ENCODE measurements at places on chromosomes 2 and 18.

GRCh38 chr2:179691235-179691634, 170.2 kb downstream of the ZNF385B start:
- no peak for DNase-seq

- no peak for DNase-seq
Measured at GRCh38 chr18:21004726-21005125, 106.9 kb downstream of the ROCK1 start.

- DNase-seq: no peak
Measured at GRCh38 chr2:17792515-17792914, 23.7 kb upstream of the MSGN1 start.

- no peak for DNase-seq
Measured at GRCh38 chr2:148752977-148753376, 108.4 kb downstream of the EPC2 start.

DNA sequence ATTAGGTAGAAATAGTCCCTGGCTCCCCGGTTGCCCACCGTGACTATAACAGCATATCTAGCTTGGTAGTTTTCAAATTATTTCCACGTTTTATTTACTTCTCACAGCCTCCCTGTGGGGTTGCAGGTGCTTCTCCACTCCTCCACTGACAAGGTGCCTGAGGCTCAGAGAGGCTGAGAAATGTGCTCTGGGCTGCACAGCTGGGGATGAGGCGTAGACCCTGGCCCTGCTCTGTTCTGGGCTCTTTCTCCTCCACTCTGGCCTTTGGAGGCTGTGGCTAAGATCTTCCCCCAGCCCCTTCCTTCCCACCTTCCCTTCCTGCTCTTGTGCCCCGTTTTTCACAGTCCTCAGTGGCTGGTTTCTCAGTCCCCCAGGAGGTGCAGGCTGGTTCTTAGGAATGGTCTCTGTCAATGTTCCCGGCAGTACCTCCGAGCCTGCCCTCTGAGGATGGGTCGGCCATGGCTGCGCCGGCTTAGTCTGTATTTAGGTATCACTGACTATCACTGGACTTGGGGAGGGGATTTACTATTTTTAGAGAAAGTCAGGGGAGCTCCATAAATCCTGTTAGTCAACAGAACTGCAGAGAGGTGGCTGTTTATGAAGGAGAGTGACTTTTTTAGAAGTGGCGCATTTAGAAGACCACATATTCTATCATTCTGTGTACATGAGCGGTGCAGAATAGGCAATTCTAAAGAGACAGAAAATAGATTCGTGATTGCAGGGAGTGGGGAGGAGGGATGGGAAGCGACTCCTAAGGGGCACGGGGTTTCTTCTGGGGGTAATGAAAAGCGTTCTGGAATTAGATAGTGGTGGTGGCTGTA, 35.0 kb downstream of the HPCAL1 start:
- no peak for DNase-seq

DNA sequence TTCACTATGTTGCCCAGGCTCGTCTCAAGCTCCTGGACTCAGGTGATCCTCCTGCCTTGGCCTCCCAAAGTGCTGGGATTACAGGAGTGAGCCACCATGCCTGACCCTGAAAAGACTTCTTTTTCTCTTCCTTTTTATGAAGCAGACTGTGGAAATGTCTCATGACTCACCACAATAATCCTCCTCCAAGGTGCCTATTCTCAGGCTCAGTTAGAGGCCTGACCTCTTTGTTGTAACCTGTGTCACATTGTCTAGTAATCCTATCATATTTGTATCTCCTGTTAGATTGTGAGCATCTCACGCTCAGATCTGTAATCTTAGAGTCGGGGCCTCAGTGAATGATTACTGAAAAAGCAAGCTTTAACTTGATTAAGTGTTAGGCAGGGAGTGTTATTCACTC, 18.3 kb upstream of the TAF4B start:
- no peak for DNase-seq

GRCh38 chr2:19542796-19543662, 184.6 kb upstream of the OSR1 start:
- DNase-seq: no peak

GRCh38 chr18:42756214-42756613, 359.3 kb downstream of the RIT2 start:
- no peak for DNase-seq

DNA sequence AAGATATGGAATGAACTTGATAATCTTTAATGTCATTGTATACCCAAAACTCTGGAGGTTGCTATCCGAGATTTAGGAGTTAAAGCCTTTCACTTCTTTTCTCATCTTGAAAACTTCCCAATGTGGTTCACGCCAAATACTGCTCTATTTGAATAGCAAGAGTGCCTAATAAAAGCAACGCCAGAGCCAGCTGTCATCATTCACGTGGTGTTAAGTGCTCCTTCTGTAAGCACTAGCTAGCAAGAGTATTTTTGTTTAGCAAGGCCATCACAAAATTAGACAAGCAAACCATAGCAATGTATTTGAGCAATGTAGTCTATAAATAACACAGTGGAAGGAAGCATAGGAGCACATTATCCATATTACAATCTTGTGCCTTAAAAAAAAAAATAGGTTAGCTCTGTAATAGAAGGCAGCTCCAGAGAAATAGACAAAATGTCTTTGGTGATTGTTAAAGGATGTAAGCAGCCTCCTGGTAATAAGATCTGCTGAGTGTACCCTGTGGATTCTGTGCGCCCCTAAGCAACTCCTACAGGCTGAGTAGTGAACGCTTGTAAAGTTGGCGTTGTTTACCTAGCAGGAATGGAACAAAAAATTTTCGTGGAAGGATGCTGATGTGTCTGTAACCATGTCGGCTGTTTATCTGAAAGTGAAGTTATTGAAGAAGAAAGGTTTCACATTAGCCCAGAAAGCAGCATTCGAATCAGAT, 518.0 kb downstream of the CNTNAP5 start:
- no peak for DNase-seq

DNA sequence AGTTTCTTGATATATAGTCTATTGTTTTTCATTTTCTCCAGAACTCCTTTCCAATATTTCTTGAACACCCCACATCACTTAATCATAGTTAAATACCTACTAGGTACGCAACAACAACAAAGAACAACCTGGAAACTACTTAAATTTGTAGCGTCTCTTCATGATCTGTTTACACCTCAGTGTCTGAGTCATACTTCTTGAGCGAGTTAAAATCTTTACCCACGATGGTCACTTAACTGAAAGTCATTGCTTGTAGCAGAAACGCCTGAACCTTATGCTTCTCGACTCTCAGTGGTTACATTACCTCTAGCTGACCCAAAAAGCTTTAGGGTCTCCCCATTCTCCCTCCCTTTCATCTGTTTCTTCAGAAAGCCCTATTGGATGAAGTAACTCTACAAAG, 131.3 kb downstream of the EN1 start:
- DNase-seq: no peak

DNA sequence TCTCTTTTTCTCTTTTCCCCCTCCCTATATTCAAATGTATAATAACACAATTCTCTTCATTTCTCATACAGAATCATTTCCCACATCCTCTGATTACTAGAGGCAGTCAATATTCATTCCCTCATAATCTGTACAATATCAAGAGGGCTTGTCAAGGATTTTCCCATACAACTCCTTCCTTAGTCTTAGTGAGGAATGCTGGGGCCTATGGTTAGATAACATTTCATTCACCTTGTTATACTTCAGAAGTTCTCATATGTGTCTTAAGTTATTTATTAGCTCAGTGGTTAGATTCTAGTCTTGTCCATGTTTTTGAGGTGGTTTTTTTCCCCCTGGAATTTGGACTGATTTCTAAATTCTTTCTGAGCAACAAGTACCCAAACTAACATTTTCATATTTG, 289.5 kb downstream of the PDE11A start:
- DNase-seq: no peak

DNA sequence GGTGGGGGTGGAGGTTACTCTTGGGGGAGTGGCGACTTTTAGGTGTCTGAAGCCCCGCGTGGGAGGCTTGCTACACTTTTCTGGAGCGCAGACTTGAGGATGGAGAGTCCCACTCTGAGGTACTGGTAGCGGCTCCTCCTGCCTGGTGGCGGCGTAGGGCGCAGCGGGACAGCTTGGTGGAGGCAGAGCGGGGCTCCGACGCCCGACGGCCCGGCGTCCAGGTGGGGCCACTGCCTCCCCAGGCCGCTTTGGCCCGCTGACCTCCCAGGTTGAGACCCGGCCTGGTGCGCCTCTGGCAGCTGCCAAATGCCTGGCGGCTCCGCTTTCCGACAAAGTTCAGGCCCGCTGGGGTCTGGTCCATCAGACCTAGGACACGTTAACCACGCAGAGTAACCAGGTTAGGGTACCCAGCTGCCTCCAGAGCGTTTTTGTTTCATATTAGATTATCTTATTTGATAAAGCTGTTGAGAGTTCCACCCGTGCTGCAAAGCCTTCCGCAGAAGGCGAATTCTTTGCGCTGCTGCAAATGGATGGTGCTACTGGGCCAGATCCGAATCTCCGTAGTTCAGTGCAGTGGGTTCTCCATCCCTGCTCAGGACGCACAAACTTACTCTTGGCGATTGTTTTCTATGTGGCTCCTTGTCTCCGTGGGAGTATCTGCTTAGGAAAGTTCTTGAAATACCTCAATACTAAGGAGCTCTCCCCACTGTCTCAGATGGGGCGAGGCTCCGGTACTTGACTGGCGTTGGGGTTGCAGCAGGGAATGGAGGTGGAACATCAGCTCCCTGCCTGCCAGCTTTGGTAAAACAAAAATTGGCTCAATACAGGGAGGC, 405.9 kb downstream of the XIRP2 start:
- DNase-seq: peak; percentile 5

- DNase-seq: no peak
Measured at GRCh38 chr2:99821572-99821971, 320.8 kb downstream of the AFF3 start.

- DNase-seq: no peak
Measured at GRCh38 chr2:218953366-218953954, 6.0 kb upstream of the CDK5R2 start.

DNA sequence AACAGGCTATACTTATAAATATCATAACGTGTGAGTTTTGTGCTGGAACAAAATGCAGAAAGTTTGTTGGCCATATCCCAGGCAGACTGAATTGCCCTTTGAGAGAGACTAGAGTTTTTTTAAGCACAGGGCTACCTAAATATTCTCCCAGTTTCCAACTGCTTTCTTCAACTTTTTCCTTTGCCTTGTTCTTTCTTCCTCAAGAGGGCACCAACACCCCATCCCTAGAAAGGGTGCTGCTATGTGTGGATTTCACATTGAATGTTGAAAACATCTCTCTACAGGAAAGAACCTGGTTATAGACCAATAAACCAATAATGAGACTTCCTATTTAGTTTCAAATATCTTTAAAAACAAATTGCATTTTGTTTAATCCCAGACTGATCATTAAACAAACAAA, 87.9 kb downstream of the ICOS start:
- no peak for DNase-seq

DNA sequence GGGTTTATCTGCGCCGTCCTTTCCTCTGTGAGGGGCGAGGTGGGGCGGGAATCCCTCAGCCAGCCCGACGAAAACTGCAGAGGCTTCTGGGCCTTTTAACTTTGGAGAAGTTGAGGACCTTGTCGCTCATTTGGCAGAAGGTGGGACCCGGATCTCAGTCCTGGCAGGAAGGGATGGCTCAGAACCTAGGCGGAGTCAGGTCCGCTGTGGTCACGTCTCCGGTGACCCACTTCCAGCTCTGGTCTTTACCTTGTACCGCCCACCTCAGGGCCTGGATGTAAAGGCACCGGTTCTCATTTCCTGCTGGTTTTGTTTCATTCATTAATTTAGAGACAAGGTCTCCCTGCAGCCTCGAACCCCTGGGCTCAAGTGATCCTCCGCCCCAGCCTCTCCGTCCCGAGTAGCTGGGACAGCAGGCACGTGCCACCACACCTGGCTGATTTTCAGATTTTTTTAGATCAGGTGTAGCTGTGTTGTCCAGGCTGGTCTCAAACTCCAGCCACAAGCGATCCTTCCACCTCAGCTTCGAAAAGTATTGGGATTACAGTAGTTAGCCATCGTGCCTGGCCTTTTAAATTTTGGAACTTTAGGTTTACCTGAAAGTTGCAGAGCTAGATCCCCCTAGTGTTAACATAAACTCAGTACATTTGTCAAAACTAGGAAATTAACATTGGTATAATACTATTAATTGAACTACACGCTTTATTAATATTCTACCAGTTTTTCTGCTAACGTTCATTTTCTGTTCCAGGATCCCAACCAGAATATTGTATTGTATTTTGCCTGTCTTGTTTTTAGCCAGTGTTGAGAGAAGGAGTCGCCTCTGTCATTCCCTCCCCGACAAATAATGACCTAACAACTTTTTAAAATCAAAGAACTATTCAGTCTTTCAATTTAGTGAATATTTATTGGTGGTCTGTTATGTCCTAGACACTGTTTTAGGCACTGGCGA, 852 bp downstream of the POLI start:
- peak; percentile 58 for DNase-seq

- DNase-seq: no peak
Measured at GRCh38 chr2:240246173-240246820, 105.8 kb upstream of the OTOS start.

DNA sequence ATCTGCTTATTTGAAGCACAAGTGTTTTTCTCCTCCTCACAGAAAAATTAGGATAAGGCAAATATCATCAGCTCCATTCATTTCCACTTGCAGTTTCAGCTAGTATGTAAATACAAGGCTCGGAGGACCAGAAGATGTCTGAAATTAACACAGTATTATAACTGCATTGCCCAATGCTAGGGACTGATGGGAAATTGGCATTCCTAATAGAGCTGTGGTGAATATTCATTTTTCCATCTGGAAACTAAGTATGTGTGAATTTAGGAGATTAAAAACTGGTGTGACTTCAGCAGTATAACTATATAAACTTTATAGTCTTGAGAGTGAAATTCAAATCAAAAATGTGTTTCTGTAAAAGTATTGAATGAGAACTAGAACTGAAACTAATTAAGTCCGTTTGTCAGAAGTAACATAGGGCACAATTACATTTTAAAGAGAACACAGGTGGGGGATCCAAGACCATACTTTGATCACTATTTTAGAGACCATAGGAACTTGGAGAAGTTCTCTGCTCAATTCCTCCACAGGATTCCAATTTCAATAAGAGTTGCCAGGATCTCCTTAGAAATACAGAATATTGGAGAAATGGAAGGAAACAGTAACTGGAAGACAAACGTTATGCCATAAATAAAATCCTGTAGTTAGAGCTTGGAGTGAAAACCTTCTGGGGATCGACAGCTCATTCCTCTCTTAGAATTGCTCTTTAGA, 12.1 kb upstream of the ITGA6 start:
- DNase-seq: no peak

GRCh38 chr18:26252411-26252810, 26.2 kb downstream of the TAF4B start:
- no peak for DNase-seq

- no peak for DNase-seq
Measured at GRCh38 chr2:43305517-43305916, 79.1 kb upstream of the ZFP36L2 start.
